ENCODE measurements at places on chromosomes 1 and 21.

DNA sequence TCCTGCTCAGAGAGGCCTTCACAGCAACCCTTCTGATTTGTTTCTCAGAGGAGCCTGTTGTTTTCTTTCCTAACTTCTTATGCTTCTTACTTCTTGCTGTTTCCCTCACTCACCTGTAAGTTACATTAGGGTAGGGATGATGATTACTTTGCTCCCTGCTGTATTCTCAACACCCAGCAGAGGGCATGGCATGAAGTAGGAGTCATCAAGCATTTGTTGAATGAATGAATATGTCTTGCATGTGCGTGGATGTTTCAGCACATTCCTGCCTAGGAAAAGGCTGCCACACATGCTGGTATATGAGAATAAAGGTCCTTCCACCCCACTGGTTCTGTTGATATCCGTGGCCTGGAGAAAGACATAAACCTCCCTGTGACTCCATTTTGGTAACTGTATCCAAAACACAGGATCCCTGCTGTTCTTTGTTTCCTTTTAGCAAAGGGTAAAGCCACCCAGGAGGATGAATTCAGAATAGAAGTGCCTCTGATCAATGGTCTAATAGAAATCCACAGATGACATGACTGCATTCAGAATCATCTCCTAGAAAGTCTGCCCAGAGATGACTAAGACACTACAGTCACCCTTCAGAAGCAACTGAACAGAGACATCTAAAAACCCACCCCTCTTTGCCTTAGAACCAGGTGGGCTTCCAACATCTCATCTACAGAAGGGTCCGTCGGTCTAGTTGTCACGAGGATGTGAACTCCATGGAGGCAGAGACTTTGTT is 168.8 kb downstream of the ZSCAN20 start:
- DNase-seq = no peak

GRCh38 chr1:206503591-206504362 is 3.6 kb upstream of the RASSF5 start:
- DNase-seq = no peak

DNA sequence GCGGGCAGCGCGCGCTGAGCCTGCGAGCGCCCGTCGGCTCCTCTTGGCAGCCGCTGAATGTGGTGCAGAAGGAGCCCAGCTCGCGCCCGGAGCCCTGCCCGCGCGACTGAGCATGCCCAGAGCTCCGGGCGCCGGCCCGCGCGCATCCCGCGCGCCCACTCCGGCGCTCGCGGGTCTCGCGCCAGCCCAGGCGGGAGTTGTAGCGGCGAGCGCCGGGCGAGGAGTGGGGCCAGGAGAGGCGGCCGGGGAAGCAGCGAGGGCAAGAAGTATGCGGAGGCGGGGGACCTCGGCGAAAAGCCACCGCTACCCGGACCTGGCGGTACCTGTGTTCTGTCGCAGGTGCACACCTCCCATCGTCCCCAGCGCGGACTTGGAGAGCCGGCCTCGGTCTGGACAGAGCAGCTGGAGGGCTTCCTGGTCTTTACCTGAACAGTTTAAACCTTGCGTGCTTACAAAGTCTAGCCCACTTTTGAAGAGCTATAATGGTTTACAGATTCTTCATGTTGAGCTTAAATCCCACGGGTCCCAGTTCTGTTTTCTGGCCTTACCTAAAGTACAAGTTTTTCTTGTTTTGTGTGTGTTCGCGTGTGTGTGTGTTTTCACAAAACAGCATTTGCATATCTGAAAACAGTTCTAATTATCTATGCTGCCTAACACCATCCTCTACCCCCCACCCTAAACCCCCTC is at the start of gene DDAH1:
DDAH1 (minus strand) TSS at position 61 of the 687 bp plus-strand sequence. CDS start 114 bp downstream, outside the sequence.
- DNase-seq = peak; percentile 88

GRCh38 chr1:235339746-235340145 is 11.4 kb downstream of the GGPS1 start:
- DNase-seq = no peak

GRCh38 chr1:244674446-244674845 is 21.5 kb downstream of the DESI2 start:
- DNase-seq = no peak

DNA sequence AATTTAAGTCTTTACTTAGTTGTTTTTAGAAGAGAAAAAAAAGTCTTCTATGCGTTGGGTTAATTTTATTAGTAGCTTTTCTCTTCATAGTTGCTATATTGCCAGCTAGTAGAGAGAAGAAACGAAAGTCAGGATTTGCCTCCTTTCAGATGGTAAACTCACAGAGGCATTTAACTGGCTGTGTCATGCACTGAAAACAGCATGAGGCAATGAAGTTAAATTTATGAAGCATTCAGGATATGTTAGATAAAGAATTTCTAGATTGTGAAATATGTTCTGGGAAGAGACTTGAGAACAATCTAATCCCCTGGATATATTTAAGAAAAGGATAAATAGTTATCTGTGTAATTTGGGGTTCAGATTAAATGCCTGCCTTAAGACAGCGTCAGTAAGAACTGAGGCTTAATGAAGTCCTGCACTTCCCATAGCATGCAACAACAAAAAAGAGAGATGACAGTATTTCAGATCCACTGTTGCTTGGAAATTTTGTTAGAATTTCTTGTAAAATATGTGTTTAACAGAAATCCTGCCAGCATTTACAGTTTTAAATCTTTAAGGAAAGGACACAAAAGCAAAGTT is 1.7 kb downstream of the ANGPTL1 start:
- DNase-seq = no peak

GRCh38 chr1:61531716-61532115 is 193.2 kb downstream of the TM2D1 start:
- no peak for DNase-seq

GRCh38 chr1:20080441-20081352 is 10.7 kb downstream of the PLA2G5 start:
- no peak for DNase-seq

- peak; percentile 95 for DNase-seq
These were observed at the start of gene H6PD for GRCh38 chr1:9234223-9235095. TSS of gene H6PD (plus strand) at chr1:9234774. CDS start at chr1:9244935, 10,161 bp downstream.

DNA sequence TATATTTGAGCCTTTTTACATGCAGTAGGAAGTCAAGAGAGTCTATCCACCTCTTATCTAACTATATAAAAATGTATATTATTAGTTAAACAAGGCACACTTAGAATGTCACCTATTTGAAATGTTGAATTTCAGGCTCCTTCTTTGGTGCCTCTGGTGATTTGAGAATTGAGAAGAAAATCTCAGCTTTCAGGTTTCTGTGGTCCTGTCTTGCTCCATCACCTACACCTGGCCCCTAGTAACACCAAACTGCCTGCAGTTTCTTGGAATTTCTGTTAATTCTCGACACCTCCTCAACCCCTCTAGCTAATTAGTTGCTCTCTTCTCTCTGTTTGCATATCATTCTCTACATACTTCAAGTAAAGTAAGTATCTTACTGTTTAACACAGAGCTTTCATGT is 54.9 kb upstream of the WNT2B start:
- no peak for DNase-seq

DNA sequence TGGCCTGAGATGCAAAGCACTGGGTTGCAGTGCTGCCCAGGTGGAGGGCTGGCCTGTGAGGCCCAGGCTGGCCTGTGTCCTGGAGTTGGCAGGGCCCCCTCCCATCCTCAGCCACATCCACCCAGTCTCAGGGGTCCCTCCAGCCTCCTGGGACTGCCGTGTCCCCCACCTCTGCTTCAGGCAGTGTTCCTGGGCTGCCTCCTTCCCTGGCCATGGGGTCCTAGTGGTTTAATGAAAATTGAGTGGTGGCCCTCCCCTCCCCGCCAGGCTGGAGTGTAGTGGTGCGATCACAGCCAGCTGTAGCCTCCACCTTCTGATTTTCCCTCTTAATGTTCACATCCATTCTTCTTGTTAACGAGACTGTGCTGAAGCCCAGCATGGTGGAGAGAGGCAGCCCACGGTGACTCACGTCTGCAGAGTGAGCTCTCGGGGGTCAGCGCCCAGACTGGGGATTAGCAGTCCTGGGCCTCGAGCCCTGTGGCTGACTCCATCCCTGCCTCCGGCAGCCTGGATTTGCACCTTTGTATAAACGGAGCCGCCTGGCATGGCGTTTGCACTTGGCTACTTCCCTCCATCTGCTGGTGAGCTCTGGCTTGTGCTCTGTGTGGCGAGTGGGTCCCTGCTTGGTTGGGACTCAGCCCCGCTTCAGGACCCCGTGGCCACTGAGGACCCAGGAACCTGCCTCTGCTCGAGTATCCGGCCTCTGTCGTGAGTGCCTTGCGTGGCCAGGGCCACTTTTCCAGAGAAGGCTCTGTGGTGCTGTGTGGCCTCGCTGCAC is 6.9 kb downstream of the MIB2 start:
- no peak for DNase-seq

DNA sequence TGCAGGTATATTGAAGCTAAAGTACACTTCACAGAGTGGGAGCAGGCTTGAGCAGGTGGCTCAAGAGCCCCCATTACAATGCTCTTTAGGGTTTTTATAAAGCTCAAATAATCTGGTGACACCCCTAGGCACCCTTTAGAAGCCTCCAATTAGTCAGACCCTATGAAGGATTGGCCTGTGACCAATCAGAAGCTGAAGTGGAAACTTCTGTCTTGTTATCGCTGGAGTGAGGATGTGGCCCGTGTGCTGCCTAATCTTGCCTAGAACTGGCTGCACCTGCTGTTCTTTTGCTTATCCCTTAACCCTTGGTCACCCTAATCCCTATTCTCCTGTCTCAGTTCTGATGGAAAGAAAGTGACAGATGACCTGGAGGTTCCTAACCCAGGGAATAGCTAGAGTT is 70.8 kb upstream of the ABCG1 start:
- no peak for DNase-seq

- DNase-seq = no peak
These were observed 62.5 kb downstream of the WDR64 start for GRCh38 chr1:241714321-241715218.

DNA sequence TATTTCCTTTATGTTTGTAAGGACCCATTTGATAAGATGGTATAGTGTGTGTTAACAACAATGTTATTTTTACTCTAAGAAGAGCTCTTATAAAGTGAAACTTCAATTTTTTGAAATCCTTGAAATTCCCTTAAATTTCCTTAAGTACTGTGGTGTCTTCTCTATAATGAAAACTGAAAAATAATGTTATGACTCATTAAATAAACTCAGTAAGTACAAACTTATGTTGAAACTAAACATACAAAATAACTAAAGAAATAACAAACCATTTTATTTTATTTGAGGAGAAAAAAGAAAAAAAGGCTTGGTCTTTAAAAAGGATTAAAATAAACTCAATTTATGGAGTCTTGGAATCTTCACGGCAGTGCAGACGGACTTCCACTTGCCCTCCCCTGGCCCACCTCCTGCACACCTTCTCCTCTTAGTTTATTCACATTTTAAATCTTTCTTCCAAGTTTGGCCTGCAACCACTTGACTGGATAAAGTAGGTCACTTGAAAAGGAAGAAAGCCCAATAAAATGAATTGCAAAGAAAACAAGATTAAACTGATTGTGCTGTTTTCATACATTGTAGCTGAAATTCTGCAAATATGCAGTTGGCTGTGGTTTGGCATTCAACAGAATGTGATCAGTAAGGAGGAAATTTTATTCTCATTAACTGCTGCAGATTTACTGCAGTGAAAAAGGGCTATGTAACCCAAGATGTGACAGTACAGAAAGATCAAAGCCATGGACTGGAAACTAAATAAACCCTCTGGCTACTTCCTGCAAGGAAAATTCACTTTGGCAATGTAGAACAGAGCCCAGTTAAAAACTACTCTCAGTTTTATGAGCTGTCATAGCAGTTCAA is 48.5 kb upstream of the SCYL3 start:
- DNase-seq = no peak

- peak; percentile 66 for DNase-seq
These were observed 2.9 kb downstream of the CRNN start for GRCh38 chr1:152411134-152411533.

DNA sequence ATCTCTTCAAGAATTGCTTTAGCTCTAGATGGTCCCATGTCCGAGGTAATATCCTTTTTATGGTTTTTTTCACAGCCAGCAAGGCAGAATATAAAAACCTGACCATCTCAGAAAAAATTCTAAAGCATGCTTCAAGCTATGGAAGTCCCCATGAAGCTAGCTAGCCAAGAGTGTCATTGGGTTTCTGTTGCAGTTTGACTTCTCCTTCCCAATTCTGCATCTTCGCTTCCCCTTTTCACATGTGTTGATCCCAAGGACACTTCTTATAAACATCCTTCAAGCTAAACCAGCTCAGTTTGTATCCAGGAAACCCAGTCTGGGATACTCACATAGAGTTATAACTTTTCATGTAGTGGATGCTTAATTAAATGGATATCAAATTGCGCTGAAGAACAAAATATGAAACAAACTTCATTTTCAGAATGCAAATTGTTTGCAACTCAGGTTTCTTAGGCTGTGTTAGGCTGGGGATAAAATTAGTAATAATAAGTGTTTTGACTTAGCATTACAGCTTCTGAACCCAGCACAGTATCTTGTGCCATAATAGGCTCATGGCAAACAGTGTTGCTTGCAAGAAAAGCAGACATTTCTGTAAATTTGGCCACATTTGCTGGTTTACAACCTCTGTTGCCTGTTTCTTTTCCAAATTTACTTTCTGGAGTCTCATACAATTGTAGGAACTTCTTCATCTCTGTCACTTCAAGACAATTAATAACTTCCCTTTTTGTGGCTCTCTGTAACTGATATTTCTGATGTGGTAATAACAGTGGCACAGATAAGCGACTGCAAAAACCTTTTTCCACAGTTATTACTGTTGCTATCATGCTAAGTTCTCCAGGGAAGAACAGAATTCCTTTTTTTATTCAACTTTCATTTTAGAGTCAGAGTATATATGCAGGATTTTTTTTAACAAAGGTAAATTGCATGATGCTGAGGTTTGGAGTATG is 53.2 kb downstream of the NCAM2 start:
- DNase-seq = no peak

DNA sequence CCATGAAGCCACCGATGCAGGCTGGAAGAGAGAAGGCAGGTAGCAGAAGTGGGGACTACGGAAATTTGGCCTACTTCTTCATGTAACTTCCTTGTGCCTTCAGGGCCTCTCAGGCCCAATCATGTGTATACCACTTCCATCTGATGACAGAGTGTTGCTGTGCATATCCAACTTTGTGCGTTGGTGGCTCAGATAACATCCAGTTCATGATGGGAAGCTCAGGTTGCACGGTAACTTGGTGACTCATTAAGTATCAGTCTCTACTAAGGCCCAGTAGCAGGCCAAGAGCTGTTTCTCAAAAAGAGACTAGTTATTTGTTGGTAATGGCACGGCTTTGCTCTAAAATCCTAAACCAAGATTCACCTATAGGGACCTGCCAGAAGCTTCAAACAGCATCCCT is 117.6 kb downstream of the LTN1 start:
- DNase-seq = no peak

DNA sequence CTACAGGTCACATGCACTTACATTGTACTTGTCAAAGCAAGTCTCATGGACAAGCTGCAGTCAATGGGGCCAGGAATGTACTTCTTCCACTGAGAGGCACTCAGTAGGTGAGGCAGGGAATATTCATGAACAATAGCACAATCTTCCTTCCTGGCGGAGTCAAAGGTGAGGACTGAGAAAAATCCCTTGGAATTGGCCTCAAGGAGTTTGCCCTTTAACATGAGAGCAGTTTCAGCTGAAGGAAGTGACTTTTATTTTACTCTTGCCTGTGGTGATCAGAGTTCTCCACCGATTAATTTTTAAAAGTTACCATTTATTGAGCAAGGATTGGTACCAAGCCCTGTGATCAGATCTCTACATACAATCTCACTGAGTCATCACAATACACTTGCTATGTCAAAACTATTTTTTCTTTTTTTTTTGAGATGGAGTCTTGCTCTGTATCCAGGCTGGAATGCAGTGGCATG is 11.2 kb upstream of the AK2 start:
- DNase-seq = no peak

All from upper lobe of right lung (tissue), 1 donor.